Liver (tissue), 10 donors: ENCODE measurements at places on chromosomes 16 and 17.

DNA sequence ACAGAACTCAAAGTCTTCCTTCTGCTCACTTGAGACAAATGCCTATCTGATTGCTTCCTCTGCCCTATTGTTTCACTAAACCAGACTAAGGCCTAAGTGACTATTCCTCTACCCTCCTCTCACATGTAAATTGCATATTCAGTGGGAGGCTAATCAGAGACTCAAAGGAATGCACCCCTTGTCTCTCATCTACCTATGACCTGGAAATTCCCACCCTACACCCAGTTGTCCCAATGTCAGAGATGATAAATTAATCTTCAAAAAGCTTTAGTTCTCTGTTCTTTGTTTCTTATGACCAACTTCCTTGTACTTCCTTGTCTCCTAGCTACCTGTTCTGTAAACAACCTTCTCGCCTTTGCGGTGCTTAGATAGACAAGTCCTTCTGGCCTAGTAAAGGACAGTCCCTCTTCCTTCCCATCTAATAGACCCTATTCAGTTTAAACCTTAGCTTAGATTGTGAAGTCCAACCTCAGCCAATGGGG is 76.0 kb downstream of the EMP2 start:
- DNase-seq = no peak

GRCh38 chr16:9046667-9047055 is 44.8 kb upstream of the HAPSTR1 start:
- no peak for DNase-seq

DNA sequence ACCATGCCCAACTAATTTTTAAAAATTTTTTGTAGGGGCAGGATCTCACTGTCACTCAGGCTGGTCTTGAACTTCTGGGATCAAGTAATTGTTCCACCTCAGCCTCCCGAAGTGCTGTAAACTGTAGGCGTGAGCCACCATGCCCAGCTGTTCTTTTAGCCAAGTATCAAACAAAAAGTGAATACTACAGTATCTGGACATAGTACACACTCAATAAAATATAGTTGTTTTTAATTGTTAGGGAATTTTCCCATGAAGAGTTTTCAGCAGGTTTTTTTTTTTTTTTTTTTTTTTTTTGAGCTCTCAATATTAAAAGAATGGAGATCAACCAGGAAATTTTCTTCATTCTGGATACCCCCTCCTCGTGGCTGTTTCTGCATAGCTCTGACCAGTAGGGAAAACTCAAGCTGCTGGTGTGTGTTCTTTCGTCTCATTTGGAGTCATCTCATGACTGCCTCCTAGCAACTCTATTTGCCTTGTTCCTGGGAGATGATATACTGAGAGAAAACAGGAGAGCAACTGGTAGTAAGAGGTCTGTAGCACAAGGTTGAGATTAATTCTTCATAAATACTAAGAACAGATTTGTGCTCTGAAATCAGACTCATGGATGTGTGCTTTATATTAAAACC is 16.5 kb upstream of the PHAF1 start:
- DNase-seq = no peak

DNA sequence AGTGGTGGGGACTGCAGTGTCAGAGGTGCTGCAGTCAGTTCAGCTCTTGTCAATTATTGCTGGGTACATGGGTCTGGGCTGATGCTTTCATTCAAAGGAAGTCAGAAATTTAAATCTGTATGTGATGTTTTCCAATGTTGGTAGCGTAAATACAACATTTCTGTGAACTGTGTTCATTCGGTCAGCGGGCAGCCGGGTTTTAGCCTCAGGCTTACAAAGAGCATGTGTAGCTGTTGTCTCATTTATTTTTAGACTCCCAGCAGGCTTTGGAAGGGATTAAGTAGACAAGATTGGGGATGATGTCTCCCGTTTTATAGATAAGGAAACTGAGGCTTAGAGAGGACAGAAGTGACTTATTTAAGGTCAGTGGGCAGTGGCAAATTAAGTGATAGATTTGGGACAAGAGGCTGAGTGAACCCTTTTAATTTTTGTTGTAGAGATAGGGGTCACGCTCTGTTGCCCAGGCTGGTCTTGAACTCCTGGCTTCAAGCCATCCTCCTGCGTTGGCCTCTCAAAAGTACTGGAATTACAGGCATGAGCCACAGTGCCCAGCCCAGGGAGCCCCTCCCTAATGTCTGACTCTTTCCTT is 8.1 kb downstream of the AQP8 start:
- no peak for DNase-seq

- no peak for DNase-seq
These were observed 25.6 kb downstream of the TPSG1 start for GRCh38 chr16:1199347-1200013.

DNA sequence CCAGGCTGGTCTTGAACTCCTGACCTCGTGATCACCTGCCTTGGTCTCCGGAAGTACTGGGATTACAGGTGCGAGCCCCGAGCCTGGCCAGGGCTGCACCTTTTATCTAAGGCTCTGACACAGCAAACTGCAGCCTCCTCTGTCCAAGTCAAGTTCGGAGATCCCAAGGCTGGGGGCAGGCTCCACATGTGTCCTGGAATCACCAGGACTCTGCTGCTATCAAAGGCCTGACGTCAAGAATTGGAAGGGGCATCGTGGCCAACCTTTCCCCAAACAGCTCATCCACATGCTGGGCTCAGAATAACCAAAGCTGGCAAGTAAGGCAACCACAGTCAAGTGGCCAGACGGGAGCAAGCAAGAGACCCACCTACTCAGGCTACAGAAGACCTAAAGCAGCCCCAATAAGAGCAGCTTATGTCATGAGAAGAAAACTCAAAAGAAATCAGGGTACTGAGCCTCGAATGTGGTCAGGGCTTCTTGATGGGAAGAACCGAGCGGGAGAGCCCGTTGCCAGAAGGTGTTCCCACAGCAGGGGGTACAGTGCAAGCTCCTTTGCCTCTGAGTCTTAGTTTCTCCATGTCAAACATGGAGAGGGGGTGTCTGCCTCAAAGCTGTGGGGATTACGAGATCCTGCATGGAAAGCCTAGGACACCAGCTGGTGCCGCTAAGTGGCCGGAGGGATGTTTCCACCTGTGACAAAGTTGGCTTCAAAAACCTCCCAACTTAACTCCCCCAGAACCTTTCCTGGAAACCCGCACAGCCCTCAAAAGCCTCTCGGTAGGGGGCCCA is 7.9 kb downstream of the MYBBP1A start:
- no peak for DNase-seq
